ENCODE measurements at places on chromosomes 6 and 20. TPM values are rescaled to one million over a fixed set of nuclear protein-coding genes. Genes with fewer than 3 reads are reported as not detected.
A peak's percentile ranks its signal among the peaks of the same experiment; 100 is the strongest.

PI3 gene
- not detected for total RNA-seq

BTNL2 gene
- not detected for total RNA-seq

RNF144B gene
- 0.73 TPM for total RNA-seq

SIRPD gene
- total RNA-seq, result 0.23 TPM

GSTA3 gene
- not detected for total RNA-seq

STMN3 gene
- total RNA-seq, result 13.3 TPM

CAPN11 gene
- total RNA-seq, result 0.58 TPM

KCNG1 gene
- total RNA-seq, result not detected

GPR6 gene
- not detected for total RNA-seq

TBP gene
- 20.0 TPM for total RNA-seq

JPH2 gene
- total RNA-seq, result not detected

PTCRA gene
- total RNA-seq, result not detected

ULBP1 gene
- 0.65 TPM for total RNA-seq

LGSN gene
- not detected for total RNA-seq

DNA sequence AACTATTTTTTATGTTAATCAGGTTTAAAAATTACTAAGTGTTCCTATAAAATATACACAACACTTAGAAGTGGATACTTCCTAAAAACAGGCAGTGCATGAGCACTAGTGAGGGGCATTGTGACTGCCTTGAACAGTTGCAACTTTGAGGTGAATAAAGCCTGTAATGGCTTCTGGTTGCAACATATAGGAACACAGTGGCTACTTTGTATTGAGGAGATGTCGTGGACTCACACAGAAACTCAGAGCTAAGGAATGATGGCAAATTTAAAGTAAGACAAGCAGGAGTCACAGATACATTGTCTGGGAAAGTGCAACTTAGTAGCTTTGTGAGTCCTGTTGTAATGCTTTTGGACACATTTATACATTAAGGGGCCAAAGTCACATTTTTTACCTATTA, 861 bp upstream of the HLA-A start:
- DNase-seq, result no peak

- DNase-seq, result no peak
Observed at GRCh38 chr6:49570474-49571079, 20.1 kb downstream of the C6orf141 start.

DNA sequence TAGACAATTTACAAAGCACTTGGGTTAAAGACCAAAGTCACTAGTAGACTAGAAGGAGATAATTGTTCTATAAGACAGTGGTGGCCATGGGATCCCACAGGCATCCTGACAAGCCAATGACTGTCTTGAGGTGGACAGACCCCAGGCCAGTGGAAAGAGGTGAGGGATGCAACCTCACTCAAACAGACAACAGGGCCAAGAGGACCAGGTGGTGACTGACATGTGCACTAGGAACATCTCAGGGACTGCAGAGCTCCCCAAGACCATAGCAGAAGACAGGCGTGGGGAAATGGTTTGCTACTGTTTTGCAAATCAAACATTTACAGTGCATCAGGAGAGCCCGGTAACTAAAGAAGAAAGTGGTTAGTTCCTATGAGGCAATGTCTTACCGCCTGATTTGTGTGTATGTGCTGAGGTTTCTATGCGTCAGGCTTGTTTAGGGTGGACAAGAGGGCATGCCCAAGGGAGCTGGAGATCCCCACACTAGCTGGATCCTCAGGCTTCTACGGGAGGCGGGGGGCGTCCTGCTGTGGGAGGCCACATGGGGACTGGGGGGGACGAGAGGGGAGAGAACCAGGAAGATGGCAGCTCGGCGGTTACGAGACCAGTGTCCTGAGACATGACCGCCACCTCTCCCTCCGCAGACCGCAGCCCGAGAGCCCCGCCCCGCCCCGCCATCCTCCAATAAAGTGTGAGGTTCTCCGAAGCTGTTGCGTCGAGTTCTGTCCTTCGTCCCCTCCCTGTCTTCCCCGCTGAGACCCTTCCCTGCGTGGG, 623 bp upstream of the MRPS26 start:
- peak; percentile 60 for DNase-seq

GRCh38 chr20:35546127-35546526, 4.2 kb downstream of the ERGIC3 start:
- DNase-seq, result no peak

- DNase-seq, result peak; percentile 78
Observed at GRCh38 chr6:33578588-33579011, 1.5 kb downstream of the BAK1 start.

GRCh38 chr6:170266061-170266825, 24.6 kb downstream of the DLL1 start:
- DNase-seq, result no peak

DNA sequence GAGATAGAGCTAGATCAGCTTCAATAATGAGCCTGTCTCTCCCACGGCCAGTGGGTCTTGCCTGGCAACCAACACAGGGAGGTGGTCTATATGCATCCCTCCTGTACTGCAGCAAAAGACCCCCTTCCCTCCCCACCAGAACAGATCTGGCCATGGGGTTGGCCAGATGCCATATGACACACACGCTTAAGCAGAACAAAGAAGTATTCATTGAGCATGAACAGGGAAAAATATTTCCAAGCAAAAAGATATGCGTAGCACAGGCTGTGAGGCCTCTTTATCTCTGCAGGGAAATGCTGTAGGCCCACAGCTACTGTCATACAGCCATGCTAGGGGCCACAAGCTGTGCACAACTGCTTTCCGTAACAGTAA, 73.4 kb upstream of the NRSN1 start:
- no peak for DNase-seq

- DNase-seq, result no peak
Observed at GRCh38 chr6:10413262-10413849, 1.5 kb downstream of the TFAP2A start.

GRCh38 chr20:47727909-47728361, 57.3 kb downstream of the SULF2 start:
- no peak for DNase-seq

- DNase-seq, result no peak
Observed at GRCh38 chr6:141594874-141595273, 537.9 kb upstream of the GJE1 start.

DNA sequence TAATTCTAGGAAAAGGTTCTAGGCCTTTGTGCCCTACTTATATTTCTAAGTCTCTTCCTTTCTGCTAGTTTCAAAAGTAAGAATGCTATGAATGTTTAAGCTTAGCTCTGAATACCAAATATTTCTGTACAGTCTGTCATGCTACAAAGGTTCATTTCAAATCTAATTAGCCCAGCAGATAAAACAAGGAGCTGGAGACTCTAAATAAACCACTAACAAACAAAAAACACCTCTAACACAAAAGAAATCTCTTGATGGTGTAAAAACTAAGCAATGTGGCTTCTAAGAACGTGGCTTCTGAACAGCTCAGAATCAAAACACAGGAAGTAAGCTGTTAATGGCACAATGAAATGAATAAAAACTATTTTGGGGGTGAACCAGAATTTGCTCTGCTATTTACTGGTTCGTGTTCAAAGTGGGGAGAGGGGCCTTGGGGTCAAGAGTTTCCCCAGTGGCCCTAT, 198.3 kb downstream of the BCAS1 start:
- DNase-seq, result no peak

DNA sequence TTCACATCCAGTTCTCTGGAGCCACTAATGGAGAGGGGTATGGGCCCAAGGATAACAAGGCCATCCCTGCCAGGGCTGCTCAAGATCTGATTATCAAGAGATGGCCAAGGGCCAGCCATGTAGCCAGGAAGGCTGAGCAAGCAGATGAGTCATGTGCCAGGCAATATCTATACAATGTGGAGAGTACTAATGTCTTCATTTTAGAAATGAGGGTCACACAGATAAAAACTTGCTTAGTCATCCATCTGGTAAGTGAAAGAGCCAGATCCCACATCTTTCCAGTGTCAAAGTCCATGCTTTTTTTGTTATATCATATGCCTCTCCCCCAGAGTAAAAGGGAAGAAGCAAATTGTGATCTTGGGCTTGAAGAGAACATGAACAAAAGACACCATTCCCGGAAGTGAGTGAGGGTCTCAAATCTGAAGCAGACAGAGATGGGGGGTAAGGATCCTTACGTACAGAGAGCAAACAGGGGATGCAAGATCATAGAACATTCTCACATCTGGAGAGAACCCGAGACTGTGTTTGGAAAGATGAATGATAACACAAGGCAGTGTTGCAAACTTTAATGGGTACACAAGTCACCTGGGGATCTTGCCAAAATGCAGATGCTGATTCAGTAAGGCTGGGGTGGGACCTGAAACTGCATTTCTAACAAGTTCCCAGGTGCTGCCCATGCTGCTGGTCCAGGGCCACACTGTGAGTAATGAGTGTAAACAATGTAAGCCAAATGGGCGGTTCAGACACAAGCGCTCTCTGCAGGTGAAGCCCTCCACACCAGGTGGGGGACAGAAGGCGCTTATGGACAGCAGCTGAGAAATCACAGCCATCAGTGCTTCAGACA, 20.0 kb upstream of the GSTA3 start:
- no peak for DNase-seq

- no peak for DNase-seq
Observed at GRCh38 chr6:134287859-134288537, 29.9 kb downstream of the SGK1 start.

DNA sequence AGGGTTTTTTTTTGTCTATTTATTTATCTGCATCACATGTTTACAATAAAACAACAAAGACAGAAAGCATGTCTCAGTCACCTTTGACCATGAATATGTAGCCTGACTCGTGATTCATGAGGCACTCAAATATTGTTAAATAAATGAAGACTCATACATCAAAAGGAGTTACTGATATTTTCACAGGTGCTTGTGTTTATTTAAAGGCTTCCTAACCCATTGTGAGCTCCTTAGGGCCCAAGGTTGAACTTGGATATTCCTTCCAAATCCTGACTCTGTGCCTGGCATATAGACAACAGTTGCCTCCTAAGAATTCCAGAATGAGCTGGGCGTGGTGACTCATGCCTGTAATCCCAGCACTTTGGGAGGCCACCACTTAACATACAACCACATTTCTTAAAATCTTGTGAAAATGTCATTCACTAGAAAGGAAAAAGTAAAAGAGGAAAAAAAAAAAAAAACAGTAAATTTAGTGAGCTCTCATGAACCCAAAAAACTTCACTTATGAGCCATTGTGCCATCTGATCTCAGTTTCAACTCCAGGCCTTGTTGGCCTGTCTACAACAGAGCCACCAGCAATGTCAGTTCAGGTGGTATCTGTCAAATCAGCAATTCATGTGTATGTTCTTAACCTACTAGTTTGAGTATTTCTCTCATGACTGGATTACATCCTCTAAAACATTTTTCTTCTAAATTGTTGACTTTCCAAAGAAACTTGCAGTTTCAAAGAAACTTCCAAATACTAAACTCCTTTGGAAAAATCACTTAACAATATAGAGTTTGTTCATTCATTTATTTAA, 162.7 kb upstream of the MARCKS start:
- DNase-seq, result no peak

- no peak for DNase-seq
Observed at GRCh38 chr6:166119116-166119911, 48.3 kb downstream of the TBXT start.

DNA sequence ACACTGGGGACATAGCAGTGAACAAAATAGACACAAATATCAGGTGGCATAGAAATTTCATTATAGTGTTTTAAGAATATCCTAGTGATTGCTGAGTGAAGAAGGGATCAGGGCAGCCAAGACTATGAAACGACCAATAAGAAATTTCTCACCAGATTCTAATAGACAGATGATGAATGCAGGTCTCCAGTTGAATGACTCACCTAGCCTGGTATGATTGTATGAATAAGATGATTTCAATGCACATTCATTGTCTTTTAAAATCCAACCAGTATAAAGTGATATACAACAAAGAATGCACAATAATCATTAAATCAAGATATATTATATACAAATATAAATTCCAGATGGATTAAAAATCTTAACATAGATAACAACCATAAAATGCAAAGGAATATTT, 124.5 kb upstream of the TENT5A start:
- DNase-seq, result no peak

GRCh38 chr6:154239392-154239791, 117.2 kb downstream of the IPCEF1 start:
- no peak for DNase-seq

GRCh38 chr20:1779567-1779966, 115.6 kb upstream of the SIRPA start:
- no peak for DNase-seq

DNA sequence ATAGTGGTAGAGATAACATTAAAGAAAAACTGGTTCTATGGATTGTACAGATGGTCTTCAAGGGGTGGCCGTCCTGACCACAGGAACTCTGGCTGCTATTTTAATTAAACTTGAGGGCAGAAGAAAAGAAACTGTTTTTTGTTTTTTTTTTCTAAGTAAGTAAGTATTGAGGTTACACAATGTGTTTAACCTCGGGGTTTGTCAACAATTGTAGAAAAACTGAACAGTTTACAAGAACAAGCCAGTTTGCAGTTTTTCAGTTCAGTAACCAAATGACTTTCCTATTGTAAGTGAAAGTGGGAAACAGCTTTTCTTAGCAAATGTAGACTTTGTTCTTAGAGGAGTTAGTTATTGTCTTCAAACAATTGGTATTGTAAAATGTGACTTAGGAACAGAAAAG, 77.0 kb downstream of the PLCB1 start:
- no peak for DNase-seq

GRCh38 chr6:148973538-148974208, 226.8 kb downstream of the UST start:
- no peak for DNase-seq

DNA sequence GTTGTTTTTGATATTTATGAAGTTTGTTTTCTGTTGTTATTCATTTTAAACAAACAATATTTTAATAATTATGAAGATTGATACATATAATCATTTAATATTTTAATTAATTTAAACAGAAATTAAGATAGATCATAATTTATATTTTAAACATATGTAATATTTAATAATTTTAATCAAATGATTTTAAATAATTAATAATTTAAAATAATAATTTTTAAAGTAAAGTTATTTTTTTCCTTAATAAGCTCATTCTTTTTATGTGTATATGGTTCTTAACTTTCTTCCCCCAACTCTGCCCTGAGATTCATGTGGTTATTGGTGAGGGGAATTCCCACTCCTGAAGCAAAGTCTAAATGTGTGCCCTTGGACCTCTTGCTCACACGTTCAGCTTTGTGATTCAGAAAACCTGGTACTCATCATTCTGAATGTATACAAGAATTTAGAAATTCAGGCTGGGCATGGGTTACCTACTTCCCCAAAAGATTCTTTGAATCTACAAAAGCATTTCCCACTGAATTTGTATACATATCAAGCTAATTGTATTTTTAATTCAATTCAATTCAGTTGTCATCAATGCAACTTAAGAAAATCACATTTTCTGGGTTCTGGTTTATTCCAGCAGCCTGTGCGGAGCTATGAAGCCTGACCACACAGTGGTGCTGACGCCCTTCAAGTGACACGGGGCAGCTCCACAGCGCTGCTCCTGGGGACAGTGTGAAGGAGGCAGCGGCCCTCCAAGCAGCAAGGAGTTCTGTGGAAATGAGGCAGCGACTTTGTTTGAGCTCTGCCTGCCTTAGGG, 168.9 kb upstream of the UST start:
- peak; percentile 54 for DNase-seq
